ENCODE measurements at places on chromosomes 16 and 17.

GRCh38 chr17:6568184-6568758, 11.9 kb upstream of the PITPNM3 start:
- DNase-seq: no peak

- no peak for DNase-seq
Observed at GRCh38 chr16:81003610-81004460, 2.9 kb downstream of the CMC2 start.

- DNase-seq: no peak
Observed at GRCh38 chr16:66199189-66199588, 167.3 kb upstream of the CDH5 start.

GRCh38 chr16:21264571-21265036, 13.5 kb downstream of the CRYM start:
- DNase-seq: no peak

DNA sequence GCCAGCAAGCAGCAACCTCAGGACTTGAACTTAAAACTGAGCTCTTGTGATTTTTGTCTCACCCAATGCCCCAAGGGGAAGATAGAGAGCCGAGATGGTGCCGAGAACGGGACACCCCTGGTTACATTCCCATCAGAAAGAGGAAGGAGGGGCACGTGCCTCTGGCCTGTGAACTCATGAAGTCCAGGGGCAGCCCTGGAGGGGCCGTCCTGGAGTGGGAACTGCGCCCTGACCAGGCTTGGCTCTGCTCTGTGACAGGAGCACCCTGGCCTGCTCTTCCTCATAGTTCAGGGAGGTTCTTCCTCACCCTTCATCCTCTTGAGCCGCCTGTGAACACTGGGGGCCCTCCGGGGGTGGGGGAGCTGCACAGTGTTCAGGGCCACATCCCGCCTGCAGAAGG, 130.3 kb upstream of the FOXF1 start:
- DNase-seq: no peak

DNA sequence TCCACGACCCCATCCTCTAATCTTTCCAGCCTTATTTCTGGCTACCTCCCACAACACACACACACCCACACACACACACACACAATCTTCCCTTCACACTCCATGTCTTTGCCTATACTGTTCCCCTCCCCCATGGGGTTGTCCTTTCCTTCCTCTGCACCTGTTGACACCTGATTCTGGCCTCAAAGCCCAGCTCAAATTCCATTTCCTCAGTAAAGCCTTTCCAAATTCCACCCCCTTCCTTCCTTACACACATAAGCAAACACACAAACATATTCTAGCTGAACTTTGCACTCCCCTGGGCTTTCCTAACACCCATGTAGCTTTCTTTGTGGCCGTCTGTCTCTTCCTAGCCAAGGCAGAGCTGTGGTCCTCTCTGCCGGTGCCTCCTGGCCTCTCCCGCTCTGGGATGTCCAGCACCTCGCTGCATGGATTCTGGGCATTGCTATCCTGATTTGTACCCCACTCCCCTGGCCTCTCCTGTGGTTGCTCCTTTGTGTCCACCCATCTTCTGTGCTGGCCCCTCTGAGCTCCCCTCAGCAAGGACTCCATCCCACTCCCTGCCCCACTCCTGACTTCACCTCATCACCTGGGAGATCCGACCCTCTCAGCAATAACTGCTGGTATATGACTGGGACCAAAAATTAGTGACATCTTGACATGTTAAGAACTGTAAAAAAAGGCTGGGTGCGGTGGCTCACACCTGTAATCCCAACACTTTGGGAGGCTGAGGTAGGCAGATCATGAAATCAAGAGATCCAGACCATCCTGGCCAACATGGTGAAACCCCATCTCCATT, 8.4 kb upstream of the SRCIN1 start:
- no peak for DNase-seq

DNA sequence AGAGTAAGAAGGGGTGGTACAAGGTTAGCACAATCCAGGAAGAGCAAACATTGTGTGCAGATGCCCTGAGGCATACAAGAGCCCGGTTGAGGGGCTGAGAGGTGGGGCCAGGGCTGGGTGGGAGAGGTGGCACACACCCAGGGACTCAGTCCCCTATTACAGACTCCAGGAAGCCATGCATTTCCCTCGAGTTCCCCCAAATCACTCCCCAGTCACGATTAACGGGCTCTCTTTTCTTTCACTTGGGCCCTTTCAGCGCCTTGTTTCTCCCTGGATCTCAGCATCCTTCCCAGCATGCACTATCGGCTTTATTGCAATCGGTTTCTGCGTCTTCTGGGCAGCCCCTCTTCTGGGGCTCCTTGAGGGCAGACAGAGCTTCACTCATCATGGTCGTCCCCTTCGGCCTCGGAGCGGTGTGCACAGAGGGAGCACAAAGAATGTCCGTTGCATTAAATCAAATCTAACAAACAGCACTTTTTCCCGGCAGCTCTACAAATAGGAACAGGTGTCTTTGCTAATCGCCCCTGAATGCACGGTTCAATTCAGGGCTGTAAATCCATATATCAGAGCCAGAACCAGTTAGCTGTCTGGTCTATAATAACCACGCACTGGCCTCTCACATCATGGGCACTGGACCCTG, 184.6 kb upstream of the HSBP1 start:
- DNase-seq: no peak

DNA sequence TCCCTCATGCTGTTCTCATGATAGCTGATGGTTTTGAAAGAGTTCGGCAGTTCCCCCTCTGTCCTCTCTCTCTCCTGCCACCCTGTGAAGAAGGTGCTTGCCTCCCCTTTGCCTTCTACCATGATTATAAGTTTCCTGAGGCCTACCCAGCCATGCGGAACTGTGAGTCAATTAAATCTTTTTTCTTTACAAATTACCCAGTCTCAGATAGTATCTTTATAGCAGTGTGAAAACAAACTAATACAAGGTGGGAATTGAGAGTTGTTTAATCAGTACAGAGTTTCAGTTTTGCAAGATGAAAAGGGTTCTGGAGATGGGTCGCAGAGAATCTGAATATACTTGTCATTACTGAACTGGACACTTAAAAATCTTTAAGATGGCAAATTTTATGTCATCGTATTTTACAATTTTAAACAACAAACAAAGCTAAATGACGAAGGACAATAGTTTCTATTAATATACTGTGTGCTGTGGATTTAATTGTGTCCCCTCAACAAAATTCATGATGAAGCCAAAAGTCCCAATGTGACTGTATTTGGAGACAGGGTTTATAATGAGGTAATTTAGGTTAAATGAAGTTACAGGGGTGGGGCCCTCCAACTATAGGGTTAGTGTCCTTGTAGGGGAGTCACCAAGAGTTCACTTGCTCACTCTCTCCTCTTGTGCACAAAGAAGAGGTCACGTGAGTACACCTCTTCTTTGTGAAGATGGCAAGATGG, 4.4 kb downstream of the MT3 start:
- no peak for DNase-seq

GRCh38 chr16:82260212-82260795, 90.3 kb upstream of the MPHOSPH6 start:
- DNase-seq: no peak

Measured in stimulated activated CD8-positive, alpha-beta memory T cell treated with anti-CD3 and anti-CD28 coated beads, Interleukin-4, amount 100 ng/mL, for 4 hours (primary cell).